NCI-H2029 (cell line): ENCODE measurements at places on chromosomes 3 and 15.

DNA sequence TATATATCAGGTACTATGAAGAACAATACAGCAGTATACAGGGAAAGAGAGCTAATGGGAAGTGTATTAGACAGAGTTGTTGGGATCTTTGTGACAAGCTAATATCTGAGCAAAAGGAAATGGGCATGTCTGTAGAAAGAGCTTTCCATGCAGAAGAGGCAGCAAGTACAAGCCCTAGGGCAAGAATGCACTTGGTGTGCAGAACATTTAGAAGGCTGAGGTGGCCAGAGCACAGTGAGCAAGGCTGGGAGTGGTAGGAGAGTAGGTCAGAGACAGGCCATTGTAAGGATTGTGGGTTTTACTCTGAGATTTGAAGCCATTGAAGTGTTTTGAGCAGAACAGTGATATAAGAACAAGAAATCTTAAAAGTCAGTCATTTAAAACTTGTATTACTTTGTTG, 353.9 kb upstream of the TGFBR2 start:
- no peak for DNase-seq

GRCh38 chr3:185647134-185647879, 61.2 kb downstream of the SENP2 start:
- DNase-seq: no peak

GRCh38 chr15:37034835-37035748, 65.3 kb downstream of the MEIS2 start:
- no peak for DNase-seq

DNA sequence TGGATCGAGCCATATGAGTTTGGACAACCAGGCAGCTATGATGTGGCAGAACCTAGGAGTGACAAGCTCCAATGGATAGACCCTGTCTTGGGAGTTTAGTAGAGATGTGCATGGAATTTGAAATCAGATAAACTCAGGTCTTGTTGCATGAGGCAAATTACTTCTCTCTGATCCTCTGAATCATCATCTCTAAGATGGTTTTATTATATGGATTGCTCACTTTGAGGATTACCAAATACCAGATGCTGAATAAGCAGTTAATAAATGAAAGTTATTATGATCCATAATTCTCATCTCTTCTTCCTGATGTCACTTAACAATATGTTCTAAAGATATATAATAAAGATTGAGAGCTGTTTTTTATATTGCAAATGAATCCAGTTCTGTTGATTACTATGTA, 622.2 kb downstream of the NTRK3 start:
- no peak for DNase-seq

DNA sequence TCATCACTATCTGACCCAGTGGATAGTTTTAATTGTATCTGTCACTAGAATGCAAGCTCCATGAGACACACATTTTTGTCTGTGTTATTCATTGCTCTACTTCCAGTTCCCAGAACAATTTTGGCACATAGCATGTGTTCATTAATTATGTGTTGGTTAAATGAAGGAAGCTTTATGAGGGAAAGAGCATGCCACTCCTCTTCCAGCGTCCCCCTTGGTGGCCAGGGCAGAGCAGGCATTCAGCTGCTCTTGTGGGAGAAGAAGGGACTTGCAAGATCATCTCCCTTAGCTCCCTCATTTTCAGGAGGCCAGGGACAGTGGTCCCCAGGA, 489 bp upstream of the GALNT15 start:
- DNase-seq: no peak

GRCh38 chr3:63043631-63044030, 168.4 kb upstream of the CADPS start:
- DNase-seq: peak; percentile 55

DNA sequence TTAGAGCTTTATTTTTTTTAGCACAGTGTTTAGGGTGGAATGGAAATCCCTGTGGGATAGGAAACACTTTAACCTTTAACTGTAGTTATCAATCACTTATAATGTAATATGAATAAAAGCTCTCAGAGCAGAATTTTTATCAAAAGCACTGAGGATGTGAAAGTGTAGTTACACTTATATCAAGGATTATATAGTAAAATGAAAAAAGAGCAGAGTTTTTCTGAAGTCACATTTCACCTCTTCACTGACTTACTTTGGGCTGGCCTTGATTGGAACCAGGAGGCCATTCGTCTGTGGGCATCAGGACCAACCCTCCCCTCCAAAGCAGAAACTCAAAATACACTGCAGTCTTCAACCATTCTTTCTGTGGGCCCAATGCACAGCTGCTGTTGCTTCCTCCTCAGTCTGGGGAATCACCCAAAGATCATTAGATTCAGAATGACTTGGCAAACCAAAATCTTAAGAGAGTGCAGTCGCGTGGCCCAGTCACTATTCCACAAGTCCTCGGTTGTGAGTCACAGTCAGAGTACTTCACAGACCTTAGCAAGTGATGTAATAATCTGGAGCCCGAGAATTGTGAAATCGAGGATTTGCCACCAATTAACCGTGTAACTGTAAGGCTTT, 132.6 kb upstream of the COL8A1 start:
- DNase-seq: no peak

- no peak for DNase-seq
Observed at GRCh38 chr15:80317389-80318182, 65.6 kb upstream of the CTXND1 start.

DNA sequence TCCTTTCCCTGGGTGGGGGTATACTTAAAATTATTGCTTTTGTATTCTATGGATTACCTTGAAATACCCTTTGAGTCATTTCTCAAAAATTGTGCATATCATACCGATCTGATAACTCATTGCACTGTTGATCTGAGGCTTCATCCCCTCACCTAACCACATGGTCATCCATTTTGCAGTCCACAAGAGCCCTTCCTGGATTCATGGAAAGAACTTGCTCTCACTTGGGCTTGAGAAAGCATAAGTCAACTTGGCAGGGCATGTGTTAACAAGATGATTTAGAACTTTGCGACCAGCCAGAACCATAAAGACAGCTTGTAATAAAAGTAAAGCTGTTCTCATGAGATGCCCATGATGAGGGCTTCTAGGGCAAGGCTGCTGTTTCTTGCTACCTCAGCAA, 22.2 kb downstream of the MME start:
- DNase-seq: no peak

- peak; percentile 22 for DNase-seq
Observed at GRCh38 chr15:82197733-82198594, 64.6 kb downstream of the EFL1 start.

DNA sequence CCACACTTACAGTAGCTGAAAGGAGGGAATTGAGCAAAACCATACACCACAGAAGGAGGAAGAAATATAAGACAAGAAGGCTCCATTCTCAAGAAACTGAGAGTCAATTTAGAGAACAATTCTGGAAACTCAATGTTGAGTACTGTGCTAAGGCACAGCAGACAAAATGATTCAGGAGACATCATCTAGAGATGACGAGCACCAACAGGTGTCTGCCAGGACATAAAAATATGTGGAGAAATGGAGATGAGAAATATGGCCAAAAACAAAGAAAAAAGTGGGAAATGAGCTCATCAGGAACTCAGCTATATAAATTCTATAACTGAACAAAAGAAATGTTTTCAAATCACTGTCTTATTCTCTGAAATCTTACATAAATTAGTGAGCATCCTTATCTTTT, 343.7 kb downstream of the ERC2 start:
- no peak for DNase-seq

GRCh38 chr3:8455526-8456411, 45.9 kb upstream of the LMCD1 start:
- DNase-seq: no peak

DNA sequence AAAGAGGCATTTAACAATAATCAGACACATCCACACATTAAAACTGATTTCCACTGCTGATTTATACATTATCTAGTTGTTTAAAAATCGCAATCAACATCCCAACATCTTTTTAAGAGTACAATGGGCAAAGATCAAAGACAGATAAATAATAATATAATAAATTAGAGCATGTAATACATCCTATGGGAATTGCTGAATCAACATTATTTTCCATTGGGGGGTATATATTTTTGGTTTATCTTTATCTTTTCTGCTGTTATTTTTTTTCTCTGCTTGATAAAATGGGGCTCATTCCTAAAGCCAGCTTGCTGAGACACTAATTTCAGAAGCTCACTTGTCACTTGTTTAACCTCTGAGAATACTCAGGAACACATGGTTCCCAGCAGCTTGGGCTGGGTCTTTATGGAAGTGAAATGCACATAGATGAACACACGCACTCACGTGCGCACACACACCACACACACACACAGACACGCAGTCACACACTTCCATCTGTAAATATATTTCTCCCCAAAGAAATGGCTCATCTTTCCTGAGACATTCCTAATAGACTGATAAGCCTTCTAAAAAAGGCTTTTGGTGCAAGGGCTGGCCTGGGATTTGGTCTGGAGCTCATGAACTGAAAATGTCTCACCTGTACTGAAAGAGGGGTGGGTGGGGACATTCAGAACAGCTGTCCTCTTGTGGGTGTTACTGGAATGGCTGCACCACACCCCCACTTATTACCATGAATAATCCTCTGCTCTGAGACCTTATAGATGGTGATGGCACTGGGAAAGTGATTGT, 3.5 kb upstream of the PPIB start:
- DNase-seq: no peak

DNA sequence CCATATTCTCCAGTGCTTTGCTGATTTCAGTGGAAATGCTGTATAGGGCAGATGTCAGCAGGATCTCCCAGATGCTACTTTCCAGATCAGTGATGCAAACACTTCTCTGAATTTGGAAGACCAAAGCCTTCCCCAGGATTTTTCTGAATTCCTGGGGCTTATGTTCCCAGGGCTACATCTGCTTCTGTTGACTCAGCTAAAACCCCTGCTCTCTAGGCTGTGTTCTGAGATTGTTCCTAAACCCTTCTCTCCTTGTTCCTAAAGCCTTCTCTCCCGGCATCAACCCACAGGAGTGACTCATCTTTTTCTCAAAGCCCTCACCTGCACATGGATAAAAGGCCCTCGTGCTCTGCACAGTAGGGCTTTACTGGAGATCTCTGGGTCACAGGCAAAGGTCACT, 35.5 kb downstream of the FAH start:
- DNase-seq: no peak

DNA sequence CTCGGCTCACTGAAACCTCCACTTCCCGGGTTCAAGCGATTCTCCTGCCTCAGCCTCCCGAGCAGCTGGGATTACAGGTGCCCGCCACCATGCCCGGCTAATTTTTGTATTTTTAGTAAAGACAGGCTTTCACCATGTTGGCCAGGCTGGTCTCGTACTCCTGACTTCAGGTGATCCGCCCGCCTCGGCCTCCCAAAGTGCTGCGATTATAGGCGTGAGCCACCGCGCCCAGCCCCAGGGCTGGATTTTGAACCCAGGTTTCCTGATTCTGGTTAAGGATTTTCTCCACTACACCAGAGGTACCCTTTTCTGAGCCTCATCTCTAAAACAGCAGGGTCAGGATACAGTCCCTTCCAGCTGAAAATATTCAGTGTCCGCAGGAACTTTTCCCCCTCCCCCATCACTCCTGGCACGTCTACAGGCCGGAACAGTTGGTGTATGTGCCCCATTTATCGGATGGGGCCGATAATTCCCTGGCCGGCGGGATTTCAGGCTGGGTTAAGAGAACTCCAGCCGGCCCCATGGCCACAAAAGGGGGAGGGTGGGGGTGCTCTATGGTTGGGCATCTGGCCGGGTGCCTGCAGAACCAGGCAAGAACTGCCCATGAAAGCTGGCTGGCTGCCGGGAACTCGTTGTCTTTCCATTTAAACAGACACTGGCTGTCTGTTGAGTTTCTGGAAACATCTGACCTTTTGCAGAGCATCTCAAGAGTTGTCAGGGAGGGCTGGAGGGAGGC, 26.8 kb upstream of the SEMA4B start:
- DNase-seq: peak; percentile 67

- no peak for DNase-seq
Observed at GRCh38 chr15:39857132-39857531, 62.9 kb downstream of the GPR176 start.

- DNase-seq: no peak
Observed at GRCh38 chr15:33467816-33468163, 157.0 kb downstream of the RYR3 start.

DNA sequence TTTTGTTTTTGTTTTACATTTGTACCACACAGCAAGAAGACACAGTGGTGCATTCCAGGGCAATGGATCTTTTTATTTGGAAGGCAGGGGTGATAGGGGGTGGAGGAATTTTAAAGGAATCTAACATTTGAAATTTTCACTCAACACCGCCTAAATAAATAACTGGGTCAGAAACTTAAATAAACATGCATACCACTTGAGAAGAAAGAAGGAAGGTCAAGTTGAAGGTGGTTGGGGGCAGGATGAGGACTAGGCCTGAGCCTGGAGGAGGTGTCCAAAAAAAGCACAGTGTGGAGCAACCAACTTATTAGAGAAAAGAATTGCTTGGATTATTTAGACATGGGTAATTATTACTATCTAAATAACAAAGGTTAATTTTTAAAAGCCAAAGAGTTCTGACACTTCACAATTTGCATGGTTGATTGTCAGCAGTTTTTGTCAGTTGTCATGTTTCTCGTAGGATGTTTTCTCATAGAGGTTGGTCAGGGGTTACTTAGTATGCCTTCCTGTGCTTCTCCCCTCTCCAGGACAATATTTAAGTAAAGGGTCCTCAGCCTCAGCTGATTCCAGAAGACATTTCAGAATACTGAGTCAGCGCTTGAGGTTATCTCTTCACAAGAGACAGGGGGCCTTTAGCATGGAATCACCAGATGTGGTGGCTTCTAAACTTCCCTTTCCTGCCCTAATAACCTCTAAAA, 173.7 kb upstream of the SLC2A2 start:
- no peak for DNase-seq

DNA sequence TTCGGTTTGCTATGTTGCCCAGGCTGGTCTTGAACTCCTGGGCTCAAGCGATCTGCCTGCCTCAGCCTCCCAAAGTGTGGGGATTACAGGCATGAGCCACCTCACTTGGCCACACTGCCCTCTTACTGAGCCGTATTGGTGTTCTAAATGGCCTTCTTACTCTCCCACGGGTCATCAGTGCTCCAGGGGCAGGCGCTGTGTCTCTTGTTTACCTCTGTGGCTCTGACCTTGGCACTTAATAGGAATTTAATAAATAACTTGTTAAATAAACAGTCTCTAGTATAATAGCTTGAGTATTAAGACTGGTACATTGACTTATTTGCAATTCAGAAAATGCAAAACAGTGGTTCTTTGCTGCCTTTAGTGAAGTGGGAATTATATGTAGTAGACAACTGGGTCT, 13.7 kb downstream of the FLNB start:
- DNase-seq: no peak

- no peak for DNase-seq
Observed at GRCh38 chr15:77020348-77021087, 25.6 kb downstream of the PSTPIP1 start.

DNA sequence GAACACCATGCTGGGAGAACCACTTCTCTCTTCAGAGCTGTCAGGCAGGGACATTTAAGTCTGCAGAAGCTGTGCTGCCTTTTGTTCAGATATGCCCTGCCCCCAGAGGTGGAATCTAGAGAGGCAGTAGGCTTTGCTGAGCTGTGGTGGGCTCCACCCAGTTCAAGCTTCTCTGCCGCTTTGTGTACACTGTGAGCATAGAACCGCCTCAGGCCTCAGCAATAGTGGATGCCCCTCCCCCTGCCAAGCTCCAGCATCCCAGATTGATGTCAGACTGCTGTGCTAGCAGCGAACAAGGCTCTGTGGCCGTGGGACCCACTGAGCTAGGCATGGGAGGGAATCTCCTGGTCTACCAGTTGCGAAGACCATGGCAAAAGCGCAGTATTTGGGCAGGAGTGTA, 121.6 kb downstream of the NFKBIZ start:
- DNase-seq: no peak
